ENCODE measurements at places on chromosomes 13 and 19. TPM values are rescaled to one million over a fixed set of nuclear protein-coding genes. Genes with fewer than 3 reads are reported as not detected.

Gene TINCR
- total RNA-seq = 0.23 TPM

Gene GYS1
- total RNA-seq = 29.0 TPM

Gene TLE6
- total RNA-seq = 0.80 TPM

Gene SLC27A5
- total RNA-seq = 6.5 TPM

Gene GPR18
- total RNA-seq = not detected

Gene CGB2
- total RNA-seq = not detected

Gene FRY
- 36.7 TPM for total RNA-seq
